ENCODE measurements at places on chromosomes 3 and 15. TPM values are rescaled to one million over a fixed set of nuclear protein-coding genes. Genes with fewer than 3 reads are reported as not detected.

GRCh38 chr15:60901647-60902046 is 327.5 kb downstream of the RORA start:
- no peak overlapping the region for H3K4me3 ChIP-seq
- peaks cover 5% of the 10 kb centered on the region for H3K4me1 ChIP-seq
- H3K27me3 ChIP-seq, result peaks cover 10% of the 10 kb centered on the region
- no peak for DNase-seq
- no peak overlapping the region for H3K27ac ChIP-seq

DNA sequence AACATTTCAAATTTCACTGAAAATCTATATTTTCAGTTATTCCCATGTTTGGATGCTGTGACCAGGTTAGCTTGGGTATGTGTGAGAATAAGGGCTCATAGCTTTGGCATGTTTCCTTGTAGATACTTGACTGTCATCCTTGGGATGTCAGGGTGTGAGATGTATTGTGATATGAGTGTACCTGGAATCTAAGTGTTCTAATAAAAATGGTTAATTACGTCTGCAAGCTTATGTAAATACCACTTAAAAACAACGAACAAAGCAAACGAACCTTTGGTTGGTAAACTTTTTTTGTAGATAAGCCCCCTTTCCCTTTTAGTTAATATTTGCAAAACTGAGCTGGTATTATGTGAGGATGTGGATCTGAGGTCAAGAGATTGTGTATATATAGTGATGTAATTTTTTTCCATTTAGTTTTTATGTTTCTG is 63.5 kb downstream of the FNDC3B start:
- H3K36me3 ChIP-seq, result no peaks in the 10 kb centered on the region
- no peak overlapping the region for H3K4me3 ChIP-seq
- peak overlapping the region; percentile 11 for H3K27ac ChIP-seq
- no peak for DNase-seq
- no peaks in the 10 kb centered on the region for H3K27me3 ChIP-seq

DNA sequence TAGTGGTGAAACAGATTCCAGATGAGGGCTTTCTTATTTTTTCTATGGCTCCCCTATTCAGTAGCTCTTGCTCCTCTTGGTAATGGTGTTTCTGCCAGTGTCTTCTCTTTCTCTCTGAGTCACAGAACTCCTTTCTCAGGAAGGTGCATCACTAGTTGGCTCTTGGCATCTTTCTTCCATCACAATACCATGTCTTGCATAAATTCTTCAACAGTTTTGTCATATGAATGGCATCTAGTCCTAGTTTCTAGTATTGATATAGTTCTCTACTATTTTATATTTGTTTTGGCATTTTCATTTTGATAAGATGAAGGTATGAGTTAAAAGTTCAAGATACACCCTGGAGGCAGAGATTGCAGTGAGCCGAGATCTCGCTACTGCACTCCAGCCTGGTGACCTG is 51.0 kb downstream of the REC114 start:
- no peak overlapping the region for H3K27ac ChIP-seq
- peaks cover 22% of the 10 kb centered on the region for H3K27me3 ChIP-seq
- H3K4me3 ChIP-seq, result no peak overlapping the region
- no peaks in the 10 kb centered on the region for H3K4me1 ChIP-seq
- no peak for DNase-seq

- DNase-seq, result peak; percentile 34
- H3K27me3 ChIP-seq, result peaks cover 4% of the 10 kb centered on the region
- H3K27ac ChIP-seq, result peak overlapping the region; percentile 92
- peaks cover 15% of the 10 kb centered on the region for H3K4me1 ChIP-seq
- peak overlapping the region; percentile 94 for H3K4me3 ChIP-seq
Measured at GRCh38 chr15:62390791-62391640, 225.9 kb upstream of the C2CD4B start.

GRCh38 chr15:99180086-99180963 is 69.1 kb downstream of the TTC23 start:
- H3K36me3 ChIP-seq, result peaks cover 20% of the 10 kb centered on the region
- no peak for DNase-seq

- peaks cover 3% of the 10 kb centered on the region for H3K36me3 ChIP-seq
- no peak overlapping the region for H3K4me3 ChIP-seq
- H3K27me3 ChIP-seq, result no peaks in the 10 kb centered on the region
- no peak for DNase-seq
- H3K27ac ChIP-seq, result no peak overlapping the region
Measured at GRCh38 chr3:105334138-105334882, 32.4 kb upstream of the ALCAM start.

- H3K27me3 ChIP-seq, result no peaks in the 10 kb centered on the region
- H3K36me3 ChIP-seq, result peaks cover 16% of the 10 kb centered on the region
- H3K4me1 ChIP-seq, result peaks cover 1% of the 10 kb centered on the region
- no peak for DNase-seq
- H3K27ac ChIP-seq, result no peak overlapping the region
Measured at GRCh38 chr3:33130144-33130543, 16.3 kb downstream of the CRTAP start.

DNA sequence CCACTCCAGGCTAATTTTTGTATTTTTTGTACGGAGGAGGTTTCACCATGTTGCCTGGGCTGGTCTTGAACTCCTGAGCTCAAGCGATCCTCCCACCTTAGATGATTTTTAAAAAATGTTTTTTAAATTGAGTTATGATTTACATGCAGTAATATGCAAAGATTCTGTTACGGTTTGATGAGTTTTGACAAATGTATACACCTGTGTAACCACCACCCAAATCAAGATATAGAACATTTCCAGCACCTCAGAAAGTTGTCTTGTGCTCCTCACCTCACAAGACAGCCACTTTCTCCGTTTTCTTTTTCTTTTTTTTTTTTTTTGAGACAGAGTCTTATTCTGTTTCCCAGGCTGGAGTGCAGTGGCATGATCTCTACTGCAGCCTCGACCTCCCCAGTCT is 4.8 kb downstream of the SLC6A6 start:
- H3K4me1 ChIP-seq, result peaks cover 22% of the 10 kb centered on the region
- no peaks in the 10 kb centered on the region for H3K27me3 ChIP-seq

Gene TMEM115
- 40.3 TPM for total RNA-seq

Gene HTD2
- 8.3 TPM for total RNA-seq

Gene SLC41A3
- total RNA-seq, result 64.9 TPM

Gene ZBTB20
- 30.7 TPM for total RNA-seq

Gene LINGO1
- total RNA-seq, result 16.5 TPM

Measured in mesothelial cell of epicardium (in vitro differentiated cells).